Stimulated activated CD8-positive, alpha-beta memory T cell treated with anti-CD3 and anti-CD28 coated beads, Interleukin-2, amount 100 ng/mL, for 1 hour (primary cell): ENCODE measurements at places on chromosomes 11 and 22.

- no peak for DNase-seq
Observed at GRCh38 chr22:41369424-41369745, 12.4 kb upstream of the TEF start.

- DNase-seq: no peak
Observed at GRCh38 chr11:77104727-77105126, 2.1 kb downstream of the OMP start.

DNA sequence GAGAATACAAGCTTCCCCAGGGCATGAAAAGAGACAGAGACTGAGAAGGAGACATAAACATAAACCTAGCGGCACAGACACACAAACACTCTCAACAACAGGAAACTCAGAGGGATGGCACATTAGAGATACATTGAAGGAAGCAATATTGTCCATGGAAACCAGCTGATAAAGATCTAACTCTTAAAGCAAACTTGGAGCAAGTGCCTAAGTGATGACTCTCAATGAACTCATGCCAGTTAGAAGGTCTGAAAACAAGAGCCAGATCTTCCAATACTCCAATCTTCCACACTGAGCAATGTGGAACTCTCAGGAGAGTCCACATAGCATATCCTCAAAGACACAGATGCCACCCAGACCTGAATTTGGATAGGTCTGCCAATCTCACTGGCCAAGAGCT lies 168.8 kb upstream of the ISX start:
- no peak for DNase-seq

- no peak for DNase-seq
Observed at GRCh38 chr11:914747-915501, 4.3 kb upstream of the CHID1 start.

DNA sequence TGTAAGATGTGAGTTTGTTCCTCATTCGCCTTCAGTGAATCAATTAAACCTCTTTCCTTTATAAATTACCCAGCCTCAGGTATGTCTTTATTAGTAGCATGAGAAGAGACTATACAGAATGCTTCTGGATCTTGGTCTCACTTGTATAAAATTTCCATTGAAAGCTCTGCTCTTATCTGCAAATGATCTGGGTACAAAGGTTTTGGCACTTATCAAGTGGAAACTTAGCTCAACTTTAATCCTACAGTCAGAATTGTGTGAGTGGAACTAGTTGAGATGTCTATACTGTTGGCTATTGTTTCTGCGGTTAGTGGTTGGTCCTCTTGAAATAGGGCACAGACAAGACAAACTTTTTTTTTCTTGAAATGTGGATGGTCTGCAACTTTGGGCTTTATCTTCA lies 71.2 kb upstream of the CHORDC1 start:
- no peak for DNase-seq

- no peak for DNase-seq
Observed at GRCh38 chr11:57762235-57762861, 746 bp downstream of the CTNND1 start.

- no peak for DNase-seq
Observed at GRCh38 chr11:132627981-132628380, 904.3 kb downstream of the OPCML start.

DNA sequence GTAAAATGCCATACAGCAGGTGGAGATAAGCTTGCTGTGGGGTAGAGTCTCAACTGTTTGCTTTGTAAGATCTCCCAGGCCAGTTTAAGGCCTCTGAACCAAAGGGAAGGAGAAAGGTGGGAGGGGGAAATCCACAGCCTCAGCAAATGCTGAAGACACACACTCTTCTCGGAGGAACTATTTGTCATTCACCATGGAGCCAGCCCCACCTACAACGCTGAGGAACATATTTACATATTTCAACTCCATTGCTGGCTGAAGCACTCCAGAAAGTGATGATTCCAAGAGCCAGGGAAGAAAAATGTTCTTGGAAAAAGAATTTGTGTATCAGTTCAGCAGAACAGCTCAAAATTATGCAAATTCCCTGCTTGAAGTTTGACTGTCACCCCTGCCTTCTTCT lies 6.5 kb downstream of the TENM4 start:
- DNase-seq: no peak

DNA sequence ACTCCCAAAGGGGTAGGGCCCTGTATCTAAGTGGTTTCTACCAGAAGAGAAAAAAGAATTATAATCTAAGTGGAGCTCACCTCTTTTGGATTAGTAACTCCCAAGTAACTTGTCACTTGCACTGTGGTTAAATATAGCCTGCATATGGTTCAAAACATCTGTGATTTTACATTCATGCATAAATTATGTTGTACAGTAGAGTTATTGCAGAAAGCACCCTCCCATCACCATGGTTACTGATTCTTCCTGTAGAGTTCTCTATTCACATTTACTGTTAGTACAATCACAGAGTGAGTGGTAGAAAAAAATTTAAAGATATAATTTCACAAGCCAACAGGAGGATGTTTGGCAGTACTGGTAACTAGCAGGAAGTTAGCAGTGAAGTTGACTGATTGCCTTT lies 80.4 kb downstream of the LRRC4C start:
- DNase-seq: no peak
